NCI-H1930 (cell line): ENCODE measurements at places on chromosomes 3 and 15.

GRCh38 chr3:33117461-33117860, 3.6 kb downstream of the CRTAP start:
- DNase-seq = no peak

GRCh38 chr3:153242896-153243295, 80.9 kb downstream of the RAP2B start:
- no peak for DNase-seq

DNA sequence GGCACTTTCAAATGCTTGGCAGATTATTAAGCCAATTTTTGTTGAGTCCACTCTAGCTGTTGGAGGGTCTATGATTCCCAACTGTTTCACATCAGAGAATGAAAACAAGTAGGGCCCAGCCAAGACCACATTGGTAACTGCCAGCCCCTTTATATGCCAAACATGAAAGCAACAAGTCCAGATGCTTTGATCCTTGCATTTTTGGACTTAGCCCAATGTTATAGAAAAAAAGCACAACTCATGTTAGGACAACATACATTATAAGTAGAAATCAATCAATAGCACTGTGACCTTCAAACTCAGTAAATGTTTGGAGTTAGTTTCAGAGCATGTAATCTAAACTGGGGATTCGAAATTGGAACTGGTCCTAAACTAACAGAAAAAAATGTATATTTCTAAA, 674.7 kb downstream of the MECOM start:
- no peak for DNase-seq

- DNase-seq = no peak
Measured at GRCh38 chr15:90989040-90989768, 5.1 kb downstream of the PRC1 start.
